Metanephros (tissue), 2 donors: ENCODE measurements at places on chromosomes 6 and 20. TPM values are rescaled to one million over a fixed set of nuclear protein-coding genes. Genes with fewer than 3 reads are reported as not detected.

The ARMC2 gene
- total RNA-seq: 4.4 TPM

The NKX2-4 gene
- total RNA-seq: not detected

The PBOV1 gene
- not detected for total RNA-seq

The COX4I2 gene
- total RNA-seq: 4.5 TPM

The BMP5 gene
- total RNA-seq: 4.9 TPM

The TMC2 gene
- total RNA-seq: not detected

The CRISP3 gene
- 0.88 TPM for total RNA-seq

The ERVFRD-1 gene
- total RNA-seq: not detected

The ACOT8 gene
- total RNA-seq: 29.6 TPM

The RPS6KA2 gene
- 33.5 TPM for total RNA-seq

The CRYBG1 gene
- total RNA-seq: 28.1 TPM

The IL20RA gene
- total RNA-seq: 2.4 TPM

The HBS1L gene
- 58.7 TPM for total RNA-seq

The RPL7L1 gene
- total RNA-seq: 89.2 TPM

The ID4 gene
- 126 TPM for total RNA-seq

The WFDC10B gene
- total RNA-seq: not detected

The CAP2 gene
- 11.9 TPM for total RNA-seq

The HS3ST5 gene
- total RNA-seq: 0.41 TPM

The SRMS gene
- 0.12 TPM for total RNA-seq
